IMR-90 (cell line): ENCODE measurements at places on chromosomes 7 and 10.

DNA sequence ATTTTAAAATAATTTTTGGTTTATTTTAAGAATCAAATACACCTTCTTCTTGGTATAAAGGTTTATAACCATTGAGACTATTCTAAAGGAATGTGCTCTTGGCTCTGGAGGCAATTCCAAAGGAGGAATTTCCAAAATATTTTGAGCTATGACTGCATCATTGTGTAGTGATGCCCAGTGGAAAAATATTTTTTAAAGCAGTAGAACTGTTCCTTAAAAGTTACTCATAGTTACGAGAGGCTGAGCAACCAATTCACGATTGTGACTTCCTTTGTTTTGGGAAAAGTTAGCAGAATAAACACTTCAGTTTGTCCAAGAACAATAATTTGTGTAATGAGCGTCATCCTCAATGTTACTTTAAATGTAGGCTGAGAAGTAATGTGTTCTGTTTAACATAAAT lies 233.6 kb downstream of the BAMBI start:
- DNase-seq: peak; percentile 85

GRCh38 chr10:124530215-124530665 lies 68.6 kb downstream of the LHPP start:
- DNase-seq: peak; percentile 74

DNA sequence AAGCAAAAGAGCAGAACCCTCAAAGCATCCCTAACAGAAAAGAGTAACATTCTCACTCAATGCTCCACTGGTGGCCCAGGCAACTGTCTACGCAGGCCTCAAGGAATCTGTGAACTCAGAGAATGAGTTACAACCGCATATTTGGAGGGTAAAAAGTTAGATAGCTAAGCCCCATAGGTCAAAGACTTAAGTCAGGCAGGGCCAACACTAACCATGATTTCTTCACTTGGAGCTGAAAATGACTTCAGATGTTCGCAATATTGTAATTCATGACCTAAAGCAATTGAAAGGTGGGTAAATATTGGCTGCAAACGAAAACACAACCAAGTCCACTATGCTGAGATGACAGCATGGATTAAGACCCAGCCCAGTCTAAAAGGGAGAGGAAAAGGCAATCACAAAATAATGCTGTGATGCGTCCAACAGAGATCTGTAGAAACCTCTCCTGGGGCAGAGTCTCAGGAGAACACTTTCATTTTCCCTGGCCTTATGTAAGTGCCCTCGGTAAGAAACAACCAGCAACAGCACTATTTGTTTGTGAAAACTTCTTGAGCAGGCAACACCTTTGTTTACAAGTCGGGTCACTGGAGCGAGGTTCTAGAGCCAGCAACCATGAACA lies 176.5 kb downstream of the TNS3 start:
- no peak for DNase-seq

- DNase-seq: no peak
Observed at GRCh38 chr7:12942609-12943008, 255.2 kb downstream of the ARL4A start.

DNA sequence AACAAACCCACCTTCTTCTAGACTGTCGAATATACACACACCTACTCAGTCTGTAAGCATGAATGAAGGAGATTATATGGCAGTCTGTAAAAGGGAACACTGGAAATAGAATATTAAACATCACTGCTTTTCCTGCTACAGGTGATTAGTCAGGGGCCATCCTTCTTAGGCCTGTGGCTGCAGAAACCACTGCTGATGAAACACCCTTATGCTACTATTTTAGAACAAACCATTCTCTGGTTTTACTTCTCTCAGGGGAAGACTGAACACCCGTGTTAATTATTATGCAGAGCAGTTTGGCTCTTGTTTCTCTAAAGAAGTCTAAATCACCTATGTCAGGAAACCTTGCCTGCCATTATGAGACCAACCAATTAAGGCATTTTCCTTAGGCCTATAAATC lies 351.1 kb upstream of the KLF6 start:
- DNase-seq: no peak
